Activated CD4-positive, alpha-beta T cell treated with anti-CD3 and anti-CD28 coated beads, Interleukin-2, amount 50 U/mL, for 48 hours (primary cell): ENCODE measurements at places on chromosomes 11 and 22.

DNA sequence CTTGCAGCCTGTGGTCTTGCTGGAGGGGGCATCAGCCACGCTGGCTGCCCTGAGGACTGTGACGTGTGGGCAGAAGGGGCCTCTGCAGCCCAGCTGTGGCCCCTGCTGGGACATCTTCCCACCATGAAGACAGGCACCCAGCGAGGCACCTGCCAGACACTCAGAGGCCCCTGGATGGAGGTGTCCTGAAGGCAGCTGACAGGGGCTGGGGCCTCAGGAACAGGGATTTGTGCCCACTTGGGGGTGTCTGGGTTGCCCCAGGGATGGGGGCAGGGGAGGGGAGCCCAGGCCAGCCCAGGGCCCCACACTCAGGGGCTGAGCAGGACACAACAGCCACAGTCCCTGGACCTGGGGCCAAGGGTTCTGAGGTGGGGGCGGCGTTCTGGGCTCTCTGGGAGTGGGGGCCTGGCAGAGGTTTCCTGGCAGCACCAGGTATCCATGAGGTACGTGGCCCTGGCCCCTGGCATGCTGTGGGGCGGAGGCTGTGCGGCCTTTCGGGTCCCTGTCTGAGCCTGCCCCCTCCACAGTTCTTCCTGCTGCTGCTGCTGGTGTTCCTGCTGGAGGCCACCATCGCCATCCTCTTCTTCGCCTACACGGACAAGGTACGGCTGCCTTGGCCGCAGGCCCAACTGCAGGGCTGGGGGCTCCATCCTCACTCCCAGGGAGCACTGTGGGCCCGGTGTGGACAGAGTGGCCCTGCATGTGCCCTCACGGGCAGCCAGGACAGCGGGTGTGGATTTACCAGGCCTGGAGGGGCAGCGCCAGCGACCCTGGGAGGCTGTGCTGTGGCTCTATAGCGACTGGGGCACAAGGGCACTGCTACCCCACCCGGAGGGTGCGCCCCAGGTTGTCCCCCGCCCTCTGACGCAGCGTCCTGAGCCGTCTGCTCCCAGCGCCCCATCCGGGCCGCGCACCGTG is 21.5 kb downstream of the TSPAN4 start:
- DNase-seq, result no peak

- DNase-seq, result no peak
These were observed 55.8 kb downstream of the CABIN1 start for GRCh38 chr22:24066865-24067264.

DNA sequence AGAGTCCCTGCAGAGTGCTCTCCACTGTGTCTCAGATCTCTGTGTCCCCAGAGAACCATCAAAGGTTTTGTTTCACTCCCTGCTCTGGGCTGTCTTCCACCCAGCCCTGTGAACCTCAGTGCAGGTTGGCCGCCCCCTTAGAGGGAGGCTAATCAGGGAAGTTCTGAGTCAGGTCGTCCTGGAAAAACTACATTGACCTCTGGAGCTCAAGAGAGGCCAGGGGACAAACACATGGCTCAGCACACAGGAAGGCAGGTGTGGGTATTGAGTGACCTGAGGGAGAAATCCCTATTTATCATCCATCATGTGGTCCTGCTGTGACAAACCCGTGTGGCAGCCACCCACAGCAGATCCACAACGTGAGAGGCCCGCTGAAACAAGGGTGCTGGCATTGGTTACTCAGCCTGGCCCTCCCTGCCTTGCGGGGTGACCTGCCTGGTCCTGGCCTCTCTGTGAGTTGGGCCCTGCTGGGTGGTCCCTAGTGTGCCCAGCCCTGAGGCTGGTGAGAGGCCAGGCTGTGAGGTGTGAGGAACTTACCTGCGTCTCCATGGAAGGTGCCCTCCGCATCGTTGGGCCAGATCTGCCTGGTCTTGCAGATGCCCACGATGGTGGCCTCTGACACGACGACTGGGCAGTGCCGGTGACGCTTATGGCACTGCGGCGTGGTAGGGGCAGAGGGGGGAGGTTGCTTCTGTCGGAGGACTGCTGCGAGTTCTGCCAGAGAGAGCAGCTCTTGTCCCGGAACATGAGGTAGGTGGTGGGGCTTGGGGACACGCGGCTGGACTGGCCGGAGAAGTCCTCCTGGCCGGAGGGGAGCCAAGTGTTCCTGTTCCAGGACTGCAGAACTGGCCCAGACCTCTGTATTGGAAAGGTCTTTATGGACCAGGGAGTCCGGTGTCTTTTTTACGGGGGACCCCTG is 669 bp upstream of the BCR start:
- peak; percentile 37 for DNase-seq

GRCh38 chr22:17009640-17010291 is 1.7 kb upstream of the GAB4 start:
- DNase-seq, result no peak

GRCh38 chr11:62919476-62919875 is 1.7 kb downstream of the CHRM1 start:
- DNase-seq, result no peak

DNA sequence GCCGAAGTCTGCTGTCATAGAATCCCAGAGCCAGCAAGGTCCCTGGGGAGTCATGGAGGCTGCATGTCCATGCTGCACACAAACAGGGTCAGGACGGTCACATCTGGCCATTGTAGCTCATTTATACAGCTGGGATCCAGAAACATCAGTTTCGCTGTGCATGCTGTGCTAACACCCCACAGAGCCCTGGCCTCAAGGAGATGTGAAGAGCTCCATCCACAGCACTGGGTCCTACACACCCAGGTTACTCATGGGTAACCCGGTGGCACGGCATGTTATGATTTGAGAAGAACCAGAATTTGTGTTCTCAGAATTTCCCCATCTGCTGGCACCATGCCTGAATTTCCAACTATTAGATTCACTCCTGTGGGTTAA is 146.3 kb upstream of the ARHGAP20 start:
- no peak for DNase-seq

- no peak for DNase-seq
These were observed 2.7 kb downstream of the SERGEF start for GRCh38 chr11:18010121-18010670.

DNA sequence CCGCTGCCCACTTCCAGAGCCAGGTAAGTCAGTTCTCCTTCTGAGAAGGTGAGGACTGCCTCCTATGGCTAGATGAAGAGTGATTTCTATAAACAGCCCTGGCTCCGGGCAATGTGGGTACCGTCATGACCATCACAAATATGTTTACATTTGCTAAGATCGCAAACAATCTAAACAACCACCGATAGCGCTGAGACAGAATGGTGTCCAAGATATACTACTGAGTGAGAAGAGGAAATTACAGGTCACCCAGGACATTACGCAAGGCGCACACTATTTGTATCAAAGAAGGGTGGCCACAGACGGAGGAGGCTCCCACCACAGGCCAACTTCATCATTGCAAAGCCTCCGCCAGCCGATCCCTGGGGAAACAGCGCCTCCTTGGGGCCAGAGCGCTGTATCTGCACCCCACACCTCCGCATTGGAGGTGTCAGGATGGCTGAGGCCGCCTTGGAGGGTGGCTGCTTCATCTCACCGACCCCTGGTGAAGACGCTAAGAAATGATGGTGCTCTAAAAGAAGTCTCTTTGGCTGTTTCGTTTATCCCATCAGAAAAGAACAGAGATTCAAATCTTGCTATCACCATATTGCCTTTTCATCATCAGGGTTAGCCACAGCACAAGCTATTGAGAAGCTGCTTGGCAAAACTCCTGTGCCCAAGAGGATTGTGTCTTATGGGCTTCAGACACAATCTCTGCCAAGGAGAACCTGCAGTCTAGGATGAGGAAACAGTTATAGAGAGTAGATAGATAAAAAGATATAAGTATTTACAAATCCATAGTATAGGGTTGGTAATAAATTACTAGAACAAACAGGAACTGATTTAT is 12.3 kb upstream of the ASRGL1 start:
- peak; percentile 74 for DNase-seq

DNA sequence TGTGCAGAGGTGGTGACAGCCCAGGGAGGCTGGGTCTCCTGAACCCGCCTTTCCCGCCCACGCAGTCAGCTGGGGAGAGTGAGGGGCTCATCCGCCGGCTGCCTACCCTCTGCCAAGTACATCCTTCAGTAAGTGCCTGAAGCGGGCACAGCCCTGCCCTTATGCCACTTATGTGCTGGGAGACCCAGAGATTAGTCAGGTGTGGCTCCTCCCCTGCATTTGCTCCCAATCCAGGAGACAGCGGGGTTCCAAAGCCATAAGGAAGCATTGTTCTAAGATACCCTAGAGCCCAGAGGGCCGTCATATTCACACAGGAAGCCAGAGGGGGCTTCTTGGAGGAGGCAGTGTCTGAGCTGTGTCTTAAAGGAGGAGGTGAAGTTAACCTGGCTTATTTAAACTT is 5.8 kb upstream of the PPP6R3 start:
- DNase-seq, result no peak

DNA sequence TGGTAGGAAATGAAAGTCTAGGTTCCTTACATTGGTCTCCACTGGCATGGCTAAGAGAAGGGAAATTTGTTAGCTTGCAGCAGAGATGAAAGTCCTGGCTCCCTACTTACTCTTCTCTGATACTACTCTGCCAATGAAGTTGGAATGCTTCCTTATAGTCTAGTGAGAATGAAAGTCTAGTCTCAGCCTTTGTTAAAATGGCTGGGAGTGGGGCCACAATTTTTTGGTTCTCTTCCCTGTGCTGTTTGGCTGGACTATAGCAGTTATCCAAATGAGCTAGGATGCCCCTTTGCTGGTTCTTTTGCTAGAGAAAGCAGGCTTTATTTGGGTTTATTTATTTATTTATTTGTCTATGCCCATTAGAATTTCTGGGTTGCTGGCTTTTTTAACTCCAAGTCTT is 414.3 kb downstream of the AASDHPPT start:
- no peak for DNase-seq

DNA sequence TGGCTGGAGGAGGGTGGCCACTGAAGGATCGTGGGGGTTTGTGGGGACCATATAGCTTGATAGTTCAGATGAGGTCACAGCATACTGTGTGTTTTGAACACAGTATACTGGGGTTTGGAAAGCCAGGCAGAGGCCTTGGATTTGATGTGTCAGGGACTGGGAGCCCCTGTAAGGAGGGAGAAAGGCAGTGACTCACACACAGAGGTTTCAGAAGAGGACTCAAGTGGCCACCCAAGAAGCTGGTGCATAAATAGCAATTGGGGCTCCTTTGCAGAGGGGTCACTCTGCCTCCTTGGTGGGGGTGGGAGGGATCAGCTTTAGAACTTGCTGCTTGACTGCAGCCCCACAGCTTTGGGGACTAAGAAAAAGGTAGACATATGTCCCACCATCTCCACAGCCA is 39.3 kb downstream of the SLC5A1 start:
- no peak for DNase-seq

GRCh38 chr22:45225732-45226502 is 14.8 kb downstream of the KIAA0930 start:
- no peak for DNase-seq

- no peak for DNase-seq
These were observed 4.7 kb downstream of the DDIAS start for GRCh38 chr11:82906236-82906635.

DNA sequence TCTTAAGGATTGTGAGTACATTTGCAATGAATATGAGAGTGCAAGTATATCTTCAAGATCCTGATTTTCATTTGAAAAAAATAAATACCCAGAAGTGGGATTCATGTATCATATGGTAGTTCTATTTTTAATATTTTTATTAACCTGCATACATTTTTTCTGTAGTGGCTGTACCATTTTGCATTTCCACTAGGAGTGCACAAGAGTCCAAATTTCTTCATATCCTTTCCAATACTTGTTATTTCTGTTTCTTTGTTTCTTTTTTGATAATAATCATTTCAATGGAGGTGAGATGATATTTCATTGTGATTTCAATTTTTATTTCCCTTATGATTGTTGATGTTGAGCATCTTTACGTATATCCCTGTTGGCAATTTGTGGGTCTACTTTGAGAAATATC is 759.8 kb upstream of the CNTN5 start:
- no peak for DNase-seq

DNA sequence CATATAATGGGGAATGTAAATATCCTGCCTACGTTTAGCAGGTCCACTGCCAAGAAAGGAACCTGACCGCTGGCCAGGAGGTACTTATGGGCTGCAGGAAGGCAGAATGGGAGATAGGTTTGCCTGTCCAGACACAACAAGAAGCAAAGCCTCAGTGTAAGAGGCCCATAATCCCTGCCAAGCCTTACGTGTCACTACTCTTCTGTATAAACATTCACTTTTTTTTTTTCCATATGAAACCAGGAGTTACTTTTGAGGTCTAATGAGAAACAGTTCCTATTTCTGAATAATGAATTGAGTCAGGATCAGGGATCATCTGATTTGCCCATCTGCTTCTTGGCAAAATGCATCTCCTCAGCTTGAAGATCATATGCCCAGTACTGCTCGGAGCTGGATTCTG is 230.2 kb downstream of the NTM start:
- DNase-seq, result no peak

- no peak for DNase-seq
These were observed 5.4 kb downstream of the NADSYN1 start for GRCh38 chr11:71458146-71459070.

GRCh38 chr11:128728767-128729587 is 35.1 kb downstream of the FLI1 start:
- DNase-seq, result no peak

DNA sequence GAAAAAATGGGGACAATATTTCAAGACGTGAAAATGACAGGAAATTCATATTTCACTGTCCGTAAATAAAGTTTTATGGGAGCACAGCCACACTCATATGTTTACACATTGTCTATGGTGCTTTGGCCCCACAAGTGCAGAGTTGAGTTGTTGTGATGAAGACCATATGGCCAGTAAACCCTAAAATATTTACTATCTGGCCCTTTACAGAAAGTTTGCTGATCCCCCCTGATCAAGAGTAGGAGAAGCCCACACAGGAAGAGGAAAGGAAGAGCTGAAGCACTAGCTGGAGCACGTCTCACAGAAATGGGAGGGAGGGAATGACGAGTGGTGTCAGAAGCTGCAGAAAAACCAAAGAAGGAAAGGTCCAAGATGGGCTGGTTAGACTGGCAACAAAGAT is 78.8 kb downstream of the TNRC6B start:
- no peak for DNase-seq

GRCh38 chr22:19808873-19809478 is 45.7 kb downstream of the GNB1L start:
- no peak for DNase-seq

DNA sequence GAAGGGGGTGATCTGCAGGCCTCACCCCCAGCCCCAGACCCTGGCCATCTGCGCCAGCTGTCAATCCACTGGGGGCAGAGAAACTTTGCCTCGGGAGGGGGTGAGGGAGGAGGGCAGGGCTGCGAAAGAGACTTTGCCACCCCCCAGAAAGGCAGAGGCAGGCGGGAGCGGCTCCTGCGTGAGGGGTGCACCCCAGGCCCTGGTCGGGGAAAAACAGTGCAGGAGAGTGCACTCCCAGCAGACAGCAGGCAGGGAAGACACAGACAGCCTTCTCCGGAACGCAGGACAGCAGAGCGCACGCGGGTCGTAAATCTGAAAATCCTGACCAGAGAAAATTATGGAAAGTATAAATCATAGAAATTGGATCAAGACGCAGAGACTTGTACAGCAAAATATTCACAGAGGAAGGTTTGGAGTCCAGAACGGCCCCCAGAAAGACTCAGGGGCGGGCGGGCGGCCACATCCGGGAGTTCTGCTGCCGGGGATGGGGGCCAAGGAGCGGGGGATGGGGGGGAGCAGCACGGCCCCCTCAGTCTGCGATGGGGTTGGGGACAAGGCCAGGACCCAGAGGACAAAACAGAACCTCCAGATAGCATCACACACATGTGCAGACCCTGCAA is 8.0 kb upstream of the MRPL23 start:
- no peak for DNase-seq
